ENCODE measurements at places on chromosomes 6 and 20.

DNA sequence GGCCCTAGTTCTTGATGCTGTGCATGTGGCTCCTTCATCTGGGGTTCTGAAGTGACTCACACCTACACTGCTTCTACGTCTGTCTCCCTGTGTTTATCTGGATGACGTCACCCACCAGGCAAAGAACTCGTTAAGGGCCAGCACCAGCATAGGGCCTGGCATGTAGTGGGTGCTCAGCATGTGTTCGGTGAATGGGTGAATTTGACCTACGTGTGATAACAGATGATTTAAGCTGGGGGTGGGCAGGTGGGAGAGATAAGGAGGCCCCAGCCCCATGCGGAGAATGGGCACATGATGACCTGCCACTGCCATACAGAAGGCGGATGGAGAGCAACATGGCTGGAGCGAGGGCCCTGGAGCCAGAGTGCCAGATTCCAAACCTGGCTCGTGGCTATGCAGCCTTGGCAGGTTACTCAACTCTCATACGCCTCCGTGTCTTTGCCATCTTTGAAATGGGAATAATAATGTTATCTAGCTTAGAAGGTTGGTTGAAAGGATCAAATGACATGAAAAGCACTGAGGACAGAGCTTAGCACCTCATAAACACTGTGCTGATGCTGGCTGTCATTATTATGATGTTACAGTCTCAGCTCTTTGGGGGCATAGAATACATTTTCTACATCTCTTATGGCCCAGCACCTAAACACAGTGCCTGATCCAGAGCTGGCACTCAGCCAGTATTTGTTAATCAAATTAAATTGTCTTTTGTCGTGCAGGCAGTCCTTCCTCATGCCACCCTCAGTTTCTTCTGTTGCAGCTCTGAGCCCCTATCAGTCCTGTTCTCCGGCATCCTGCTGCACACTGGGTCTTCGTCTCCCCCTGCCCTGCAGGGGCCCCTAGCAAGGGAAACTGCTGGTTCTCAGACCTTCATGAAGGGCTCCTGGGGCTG, 39.6 kb downstream of the VEGFA start:
- DNase-seq, result no peak

DNA sequence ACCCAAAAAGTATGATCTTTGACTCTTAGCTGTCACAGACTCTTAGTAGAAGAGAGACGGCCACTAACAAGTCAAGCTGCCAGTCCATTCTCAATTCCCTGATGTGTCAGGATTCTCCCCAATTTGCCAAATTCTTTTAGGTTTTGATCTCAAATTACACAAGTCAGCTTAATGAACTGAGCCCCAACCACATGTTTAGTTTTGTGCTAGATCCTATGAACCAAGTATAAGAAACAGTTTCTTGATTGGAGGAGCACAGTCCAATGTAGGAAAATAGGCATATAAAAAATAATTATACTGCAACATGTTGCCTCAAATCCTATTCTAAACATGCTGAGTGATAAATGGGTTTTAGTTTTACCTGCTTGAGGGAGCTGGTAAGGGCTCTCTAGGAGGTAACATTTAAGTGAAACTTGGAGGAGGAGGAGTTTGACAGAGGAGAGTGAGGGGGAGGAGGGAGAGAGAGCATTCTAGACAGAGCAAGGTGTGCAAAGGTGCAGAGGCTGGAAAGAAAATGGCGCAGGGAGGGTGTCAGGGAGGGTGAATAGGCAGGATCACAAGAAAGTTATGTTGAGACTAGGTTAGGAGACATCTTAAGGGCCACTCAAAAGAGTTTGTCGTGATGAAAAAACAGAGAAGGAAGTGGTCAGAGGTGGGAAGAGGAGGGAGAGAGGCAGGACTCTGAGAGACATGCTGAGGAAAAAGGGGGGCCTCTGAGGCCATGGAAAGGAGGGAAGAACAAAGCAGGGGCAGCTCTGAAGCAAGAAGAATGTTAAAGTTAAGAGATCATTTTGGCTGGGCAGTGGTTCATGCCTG, 22.8 kb upstream of the FAM83C start:
- DNase-seq, result no peak

GRCh38 chr6:18324706-18325042, 60.3 kb upstream of the DEK start:
- DNase-seq, result no peak

- peak; percentile 38 for DNase-seq
These were observed 6.2 kb upstream of the SOX4 start for GRCh38 chr6:21587179-21587960.

DNA sequence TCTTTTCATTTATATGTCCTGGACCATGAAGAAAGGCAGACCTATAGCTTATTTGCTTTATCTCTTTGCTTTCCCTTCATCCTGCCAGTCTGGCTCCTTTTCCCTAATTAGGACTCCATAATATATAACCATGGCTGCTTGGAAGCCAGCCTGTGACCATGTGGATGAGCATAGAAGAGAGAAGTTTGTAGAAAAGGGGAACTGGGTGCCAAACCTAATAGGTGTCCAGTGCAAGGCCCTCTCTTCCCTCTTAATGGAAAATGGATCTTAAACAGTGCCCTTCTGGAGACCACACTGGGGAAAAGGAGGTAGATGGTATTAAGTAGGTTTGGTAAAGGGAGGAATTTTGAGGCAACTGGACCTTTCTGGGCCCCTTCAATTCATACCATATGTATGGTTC, 16.7 kb upstream of the OSTM1 start:
- no peak for DNase-seq

- DNase-seq, result no peak
These were observed 59.4 kb downstream of the GFOD1 start for GRCh38 chr6:13427801-13428582.

DNA sequence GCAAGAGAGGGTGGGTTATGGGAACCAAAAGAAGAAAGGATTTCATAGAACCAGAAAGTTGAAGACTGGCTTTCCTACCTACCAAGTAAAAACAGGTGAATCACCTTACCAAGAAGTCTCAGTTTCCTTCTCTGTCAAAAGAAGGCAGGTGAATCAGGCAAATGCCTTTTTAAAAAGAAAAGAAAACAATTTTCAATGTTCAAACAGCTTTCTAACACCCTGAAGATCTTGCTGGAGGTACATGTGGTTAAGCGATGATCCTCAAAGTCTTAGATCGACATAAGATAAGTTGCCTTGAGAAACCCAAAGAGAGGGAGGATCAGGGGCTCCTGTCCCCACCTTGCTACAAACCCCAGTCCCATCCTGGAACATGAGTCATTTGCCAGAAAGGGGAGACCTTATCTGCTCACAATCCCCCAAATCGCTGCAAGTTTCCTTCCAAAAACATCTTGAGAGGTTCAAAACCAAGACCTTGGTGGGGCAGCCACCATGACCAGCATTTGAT, 71.6 kb downstream of the NFATC2 start:
- no peak for DNase-seq

DNA sequence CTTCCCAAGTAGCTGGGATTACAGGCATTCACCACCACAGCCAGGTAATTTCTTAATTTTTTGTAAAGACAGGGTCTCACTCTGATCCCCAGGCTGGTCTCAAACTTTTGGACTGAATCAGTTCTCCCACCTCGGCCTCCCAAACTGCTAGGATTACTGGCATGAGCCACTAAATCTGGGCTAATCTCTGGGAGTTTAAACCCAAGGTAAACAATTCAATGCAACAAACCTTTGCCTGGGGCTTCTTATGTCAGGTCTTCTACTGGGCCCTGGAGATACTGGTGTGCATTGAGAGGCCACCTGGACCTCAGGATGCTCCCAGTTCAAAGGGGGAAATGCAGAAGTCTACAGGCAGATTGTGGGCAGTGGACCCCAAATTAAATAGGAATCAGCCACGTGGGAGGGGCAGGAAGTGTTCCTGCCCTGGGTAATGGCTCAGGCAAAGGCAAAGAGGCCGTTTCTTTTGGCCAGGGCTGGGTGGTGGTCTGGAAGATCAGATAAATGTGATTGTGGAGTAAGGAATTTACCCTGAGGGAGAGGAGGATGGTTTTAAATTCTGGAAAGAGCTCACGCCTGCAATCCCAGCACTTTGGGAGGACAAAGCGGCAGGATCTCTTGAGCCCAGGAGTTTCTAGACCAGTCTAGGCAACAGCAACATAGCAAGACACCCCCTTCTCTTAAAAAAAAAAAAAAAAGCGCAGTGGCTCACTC, 1.3 kb upstream of the MYBL2 start:
- no peak for DNase-seq

DNA sequence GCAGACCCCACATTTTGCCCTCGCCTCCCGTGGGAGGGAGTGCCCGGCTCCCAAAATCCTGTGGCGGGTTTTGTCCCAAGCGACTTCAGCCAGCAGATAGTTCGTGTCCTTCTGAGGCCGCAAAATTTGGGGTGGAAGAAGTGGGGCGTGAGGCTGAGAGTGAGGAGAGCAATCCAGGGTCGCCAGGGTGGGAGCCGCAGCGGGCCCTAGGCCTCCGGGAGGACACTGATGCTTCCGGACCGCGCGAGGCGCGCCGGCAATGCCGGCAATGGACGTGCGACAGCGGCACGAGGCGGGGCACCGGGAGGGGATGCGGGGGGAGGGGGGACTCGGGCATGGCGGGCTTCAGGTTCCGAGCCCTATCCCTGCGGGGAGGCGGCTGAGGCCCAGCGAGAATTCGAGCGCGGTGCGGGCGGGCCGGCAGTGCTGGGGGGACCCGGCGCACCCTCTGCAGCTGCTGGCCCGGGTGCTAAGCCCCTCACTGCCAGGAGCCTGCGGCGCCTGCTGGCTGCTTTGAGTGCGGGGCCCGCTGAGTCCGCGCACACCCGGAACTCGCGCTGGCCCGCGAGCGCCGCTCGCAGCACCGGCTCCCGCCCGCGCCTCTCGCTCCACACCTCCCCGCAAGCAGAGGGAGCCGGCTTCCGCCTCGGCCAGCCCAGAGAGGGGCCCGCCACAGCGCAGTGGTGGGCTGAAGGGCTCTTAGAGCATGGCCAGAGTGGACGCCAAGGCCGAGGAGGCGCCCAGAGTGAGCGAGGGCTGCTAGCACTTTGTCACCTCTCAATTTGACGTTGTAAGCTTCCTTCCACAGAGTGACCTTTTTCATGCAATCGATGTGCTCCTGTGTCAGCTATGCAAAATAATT, 143.8 kb downstream of the LPA start:
- peak; percentile 90 for DNase-seq

- no peak for DNase-seq
These were observed 2.1 kb downstream of the PLCG1 start for GRCh38 chr20:41139227-41140093.

DNA sequence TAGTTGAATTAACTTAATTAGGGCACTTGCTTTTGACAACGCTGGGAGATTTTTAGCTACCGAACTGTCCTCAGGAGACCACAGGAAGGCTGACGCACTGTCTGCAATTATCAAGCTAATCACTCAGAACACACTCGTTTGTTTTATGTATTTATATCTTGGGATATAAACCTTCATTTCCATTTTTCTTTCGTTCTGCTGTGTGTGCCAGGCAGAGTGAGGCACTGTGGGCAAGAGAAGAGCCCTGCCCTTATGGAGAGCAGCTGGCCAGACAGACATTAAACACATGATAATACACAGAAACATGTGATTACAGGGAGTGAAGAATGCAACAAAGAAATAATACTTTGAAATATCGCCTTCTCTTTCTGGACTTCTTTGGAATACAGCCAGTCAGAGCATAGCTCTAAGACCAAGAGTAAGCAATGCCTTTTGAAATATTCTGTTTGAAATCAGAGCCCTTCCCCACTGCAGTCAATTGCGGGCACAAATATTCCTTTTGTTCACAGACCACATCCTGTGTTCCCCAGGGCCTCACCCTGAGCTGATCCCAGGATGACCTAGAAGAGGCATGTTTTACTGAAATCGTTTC, 96.8 kb downstream of the ANKRD60 start:
- DNase-seq, result no peak

GRCh38 chr6:125809570-125810170, 18.9 kb downstream of the NCOA7 start:
- DNase-seq, result no peak

DNA sequence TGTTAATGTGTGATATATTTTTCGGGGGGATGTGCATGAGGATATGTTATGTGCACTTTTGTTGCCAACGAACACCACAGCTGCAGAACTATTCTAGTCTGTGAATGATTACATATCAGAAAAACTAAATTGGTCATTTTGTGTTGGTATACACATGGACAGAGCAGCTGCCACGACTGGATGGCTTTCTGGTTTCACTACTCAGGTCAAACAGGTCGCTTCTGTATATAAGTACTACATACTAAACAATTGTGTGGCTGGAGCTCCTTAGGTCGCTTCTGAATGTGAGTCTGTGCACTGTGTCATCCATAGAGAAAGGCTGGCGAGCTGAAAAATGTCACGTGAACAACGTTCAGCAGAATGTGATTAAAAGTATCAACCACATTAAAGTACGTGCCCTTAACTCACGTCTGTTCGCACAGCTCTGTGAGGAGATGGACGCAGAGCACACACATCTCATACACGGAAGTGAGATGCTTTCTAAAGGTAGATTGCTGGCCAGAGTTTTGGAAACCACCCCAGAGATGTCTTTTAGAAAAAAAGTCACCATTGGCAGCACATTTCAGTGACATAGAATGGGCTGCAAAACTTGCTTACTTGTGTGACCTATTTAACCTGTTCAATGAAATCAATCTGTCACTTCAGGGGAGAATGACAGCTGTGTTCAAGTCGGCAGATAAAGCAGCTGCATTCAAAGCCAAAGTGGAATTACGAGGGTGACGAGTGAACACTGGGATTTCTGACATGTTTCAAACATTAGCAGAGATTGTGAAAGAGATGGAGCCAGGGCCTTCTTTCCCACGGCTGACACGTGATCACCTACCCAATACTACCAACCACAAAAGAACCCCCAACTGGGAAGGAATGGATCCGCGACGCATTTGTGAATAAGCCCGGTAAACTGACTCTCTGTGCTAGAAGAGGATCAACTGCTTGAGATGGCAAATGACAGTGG, 176.6 kb downstream of the PDE10A start:
- DNase-seq, result no peak

DNA sequence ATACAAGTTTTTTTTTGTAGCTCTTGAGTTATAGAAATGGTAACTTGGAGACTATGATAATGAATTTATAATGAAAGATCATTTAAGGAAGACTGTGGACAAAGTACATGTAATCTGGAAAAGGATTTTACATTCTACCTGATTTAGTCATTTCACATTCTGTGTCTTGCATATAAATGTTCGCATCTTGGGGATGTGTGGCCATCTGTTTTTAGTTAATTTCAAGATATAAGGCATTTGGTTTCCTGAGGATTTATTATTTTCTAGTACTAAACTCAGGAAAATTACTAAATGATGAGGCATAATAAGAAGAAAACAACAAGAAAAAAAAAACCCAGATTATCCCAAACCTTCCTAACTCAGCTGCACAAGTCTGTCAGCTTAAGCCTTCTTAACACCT, 112.7 kb upstream of the PRL start:
- no peak for DNase-seq

DNA sequence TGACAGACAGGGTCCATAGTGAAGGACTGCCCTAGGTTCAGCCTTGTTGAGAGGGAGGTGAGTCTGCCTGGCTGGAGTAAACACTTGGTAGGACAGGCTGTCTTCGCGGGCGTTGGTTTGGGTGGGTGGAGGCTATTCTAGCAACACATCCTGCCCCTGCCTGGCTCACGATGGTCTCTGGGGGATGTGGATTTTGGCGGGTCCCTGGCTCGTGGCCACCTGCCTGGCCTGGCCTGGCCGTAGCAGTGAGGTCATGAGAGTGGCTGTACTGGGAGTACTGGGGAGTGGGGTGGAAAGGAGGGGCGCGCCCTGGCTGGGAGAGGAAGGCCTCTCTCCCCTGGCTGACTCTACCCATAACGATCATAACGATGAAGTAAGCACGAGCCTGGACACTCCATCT, 30.2 kb upstream of the MRPS18A start:
- no peak for DNase-seq
